Stimulated activated CD4-positive, alpha-beta T cell treated with anti-CD3 and anti-CD28 coated beads, Interleukin-12 subunit alpha, Interleukin-12 subunit beta, amount 100 ng/mL, for 4 hours (primary cell): ENCODE measurements at places on chromosomes 11 and 22.

DNA sequence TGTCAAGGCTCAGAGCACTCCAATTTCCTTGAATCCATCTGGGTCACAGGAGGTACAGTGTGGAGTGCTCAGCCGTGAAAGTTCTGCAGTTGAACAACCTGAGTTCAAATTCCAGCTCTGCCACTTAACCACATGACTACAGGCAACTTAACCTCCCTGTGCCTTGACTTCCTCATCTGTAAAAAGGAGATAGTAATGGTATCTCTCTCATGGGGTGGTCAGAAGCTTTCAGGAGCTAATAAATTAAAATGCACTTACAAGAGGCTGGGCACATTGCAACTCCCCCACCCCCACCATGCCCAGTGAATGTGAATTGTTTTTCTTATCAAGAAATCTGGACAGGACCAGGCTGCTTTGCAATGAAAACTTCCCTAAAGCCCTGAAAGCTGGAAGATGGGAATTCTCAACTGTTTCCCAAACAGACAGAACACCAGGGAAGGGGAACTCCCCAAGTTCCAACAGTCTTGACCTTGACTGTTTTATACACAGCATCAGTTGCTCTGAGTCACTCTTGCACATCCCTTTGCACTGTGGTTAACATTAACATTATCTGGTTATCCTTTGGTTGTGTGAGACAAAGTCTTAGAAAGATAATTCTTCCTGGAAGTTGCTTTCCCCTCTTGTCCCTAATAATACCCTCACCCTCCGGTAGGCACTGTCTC, 137.0 kb downstream of the SLC1A2 start:
- no peak for DNase-seq

- no peak for DNase-seq
Measured at GRCh38 chr22:44307509-44308169, 5.1 kb downstream of the SHISAL1 start.

GRCh38 chr22:26245001-26245400, 75.7 kb downstream of the SEZ6L start:
- no peak for DNase-seq

- DNase-seq: peak; percentile 12
Measured at GRCh38 chr11:17014321-17014832, at the start of gene PLEKHA7. PLEKHA7 (minus strand) TSS chr11:17014414; CDS start chr11:17014401, 13 bp downstream.
